Heart left ventricle (tissue), 16 donors: ENCODE measurements at places on chromosomes 4 and X.

- no peak for DNase-seq
Measured at GRCh38 chr4:149825336-149825735, 9.7 kb upstream of the IQCM start.

GRCh38 chr4:15652191-15652590 is 3.0 kb downstream of the FBXL5 start:
- DNase-seq, result no peak

GRCh38 chr4:7753271-7753670 is 186.4 kb downstream of the AFAP1 start:
- DNase-seq, result no peak

DNA sequence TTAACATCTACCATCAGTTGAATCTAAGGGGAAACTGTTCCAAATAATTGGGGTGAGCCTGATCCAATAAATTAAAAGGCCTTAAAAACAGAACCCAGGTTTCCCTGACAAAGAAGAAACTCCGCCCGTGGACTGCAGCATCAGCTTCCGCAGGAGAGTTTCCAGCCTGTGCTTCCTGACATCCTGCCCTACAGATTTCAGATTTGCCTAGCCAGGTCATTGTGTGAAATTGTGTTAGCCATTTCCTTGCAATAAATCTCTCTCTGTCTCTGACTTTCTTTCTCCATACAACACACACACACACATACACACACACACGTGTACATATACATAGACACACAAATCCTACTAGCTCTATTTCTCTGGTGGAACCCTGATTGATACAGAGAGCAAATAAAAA is 48.3 kb upstream of the LCORL start:
- DNase-seq, result no peak

DNA sequence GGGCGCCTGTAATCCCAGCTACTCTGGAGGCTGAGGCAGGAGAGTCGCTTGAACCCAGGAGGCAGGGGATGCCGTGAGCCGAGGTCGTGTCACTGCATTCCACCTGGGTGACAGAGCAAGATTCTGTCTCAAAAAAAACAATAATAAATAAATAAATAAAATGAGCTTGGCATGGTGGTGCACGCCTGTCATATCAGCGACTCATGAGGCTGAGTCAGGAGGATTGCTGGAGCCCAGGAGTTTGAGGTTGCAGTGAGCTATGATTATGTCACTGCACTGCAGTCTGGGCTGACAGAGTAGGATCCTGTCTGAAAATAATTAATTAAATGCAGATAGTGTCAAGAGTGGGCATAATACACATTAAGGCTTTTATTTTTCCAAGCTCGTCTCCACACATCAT is 77.5 kb downstream of the DHRSX start:
- no peak for DNase-seq
